ENCODE measurements at places on chromosomes 1 and 21.

DNA sequence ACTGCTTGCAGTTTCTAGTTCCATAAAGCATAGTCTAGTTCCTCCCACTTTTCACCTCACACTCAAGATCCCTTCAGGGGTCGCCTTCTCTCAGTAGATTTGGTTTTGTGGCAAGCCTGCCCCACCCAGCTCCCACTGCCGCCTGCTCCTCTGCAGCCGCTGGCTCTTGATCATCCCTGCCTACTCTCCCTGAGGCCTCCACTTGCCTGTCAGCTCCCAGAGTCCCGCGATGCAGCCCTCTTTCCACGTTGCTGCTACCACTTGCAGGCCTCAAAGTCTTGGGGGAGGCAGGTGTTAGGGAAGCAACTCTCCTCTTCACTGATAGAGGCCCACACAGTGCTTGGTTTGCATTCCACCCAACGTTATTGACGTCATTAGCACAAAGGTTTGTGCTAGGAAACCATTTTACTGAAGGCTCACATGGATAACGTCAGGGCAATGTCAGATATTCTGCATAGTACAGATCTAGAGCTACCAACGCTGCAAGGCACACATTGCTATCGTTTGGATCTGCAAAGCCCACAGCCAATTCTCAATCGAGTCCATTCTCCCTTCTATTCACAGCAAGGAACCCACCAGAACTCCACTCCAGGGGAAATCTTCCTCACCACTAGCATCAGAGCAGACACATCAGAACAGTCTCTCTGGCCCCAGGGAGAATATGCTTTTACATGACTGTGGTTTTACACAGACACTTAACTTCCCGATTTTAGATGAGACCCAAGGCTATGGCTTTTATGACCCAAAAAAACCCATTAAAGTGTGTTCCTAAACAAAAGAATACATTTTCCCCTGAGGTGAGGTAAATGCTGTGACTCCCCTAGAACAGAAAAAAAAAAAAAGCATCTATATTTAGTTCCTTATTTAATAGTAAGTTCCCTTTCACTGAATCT, 519.5 kb upstream of the CAMK1G start:
- no peak for DNase-seq

DNA sequence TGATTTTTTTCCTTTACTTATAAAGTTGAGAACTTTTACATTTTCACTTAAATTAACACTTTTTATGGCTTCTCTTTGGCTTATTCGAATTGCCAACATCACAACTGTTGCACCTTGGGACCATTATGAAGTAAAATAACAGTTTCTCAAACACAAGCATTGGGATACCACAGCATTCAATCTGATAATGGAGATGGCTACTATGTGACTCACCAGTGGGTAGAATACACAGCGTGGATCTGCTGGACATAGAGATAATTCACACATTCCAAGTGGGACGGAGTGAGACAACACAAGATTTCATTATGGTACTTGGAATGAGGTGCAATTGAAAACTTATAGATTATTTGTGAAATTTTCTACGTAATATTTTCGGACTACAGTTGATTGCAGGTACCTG, 68.0 kb downstream of the ADAMTS1 start:
- DNase-seq: no peak

DNA sequence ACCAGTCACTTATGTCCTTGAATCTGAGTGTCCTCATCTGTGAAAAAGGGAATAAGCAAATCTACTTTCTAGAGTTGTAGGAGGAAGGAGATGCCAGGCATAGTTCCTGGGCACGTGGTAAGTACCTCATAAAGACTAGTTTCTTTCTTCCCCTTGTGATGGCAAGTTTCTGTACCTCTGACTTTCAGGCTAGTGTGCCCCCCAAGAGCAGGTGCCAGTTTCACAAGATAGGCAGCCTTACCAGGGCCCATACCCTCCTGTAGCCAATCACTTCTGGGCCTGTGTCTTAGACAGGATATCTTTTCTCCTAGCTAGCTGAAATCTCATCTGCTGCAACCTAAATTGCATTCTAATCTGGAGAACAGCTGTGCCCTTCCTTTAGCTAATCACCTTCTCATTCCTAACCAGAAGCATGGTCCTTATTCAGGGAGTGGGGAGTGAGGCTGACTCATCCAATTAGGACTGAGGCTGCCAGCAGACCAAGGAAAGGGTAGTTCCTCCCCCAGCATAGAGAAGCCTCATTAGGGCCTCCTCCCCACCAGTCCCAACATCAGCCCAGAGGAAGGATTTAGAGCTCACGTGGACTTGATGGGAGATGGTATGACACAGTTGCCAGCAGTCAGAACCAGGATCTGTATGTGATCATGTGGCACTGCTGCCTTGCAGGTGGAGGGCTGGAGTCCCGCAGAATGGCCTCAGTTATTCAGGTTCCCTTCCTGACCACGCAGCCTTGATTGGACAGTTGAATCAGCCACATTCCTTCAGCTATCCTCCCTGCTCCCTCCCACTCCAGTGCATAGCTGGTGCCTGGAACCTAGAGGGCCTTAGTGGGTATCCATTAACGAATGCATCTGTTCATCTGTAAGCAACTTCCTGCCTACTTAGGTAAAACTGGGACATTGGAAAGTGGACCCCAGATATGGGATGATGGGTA, 7.9 kb downstream of the KLHDC8A start:
- DNase-seq: no peak

- DNase-seq: no peak
Observed at GRCh38 chr1:12501661-12502060, 116.3 kb downstream of the DHRS3 start.

DNA sequence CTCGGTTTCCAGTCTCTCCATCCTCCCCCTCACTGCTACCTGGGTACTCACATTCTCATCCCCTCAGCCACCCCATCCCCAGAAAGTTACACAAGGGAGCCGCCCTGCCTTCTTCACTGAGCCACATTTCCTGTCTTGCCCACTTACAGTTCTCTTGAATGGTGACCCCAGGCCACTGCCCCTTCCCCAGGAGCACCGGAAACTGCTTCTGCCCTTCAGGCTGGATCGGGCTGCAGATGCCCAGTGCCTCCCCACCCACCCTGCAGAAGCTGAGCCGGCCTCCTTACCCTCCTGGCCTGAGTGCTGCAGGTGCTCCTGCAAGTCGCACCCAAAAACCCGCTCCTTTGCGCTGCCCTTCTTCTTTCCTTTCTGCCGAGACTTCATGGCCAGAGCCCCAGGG, 450 bp downstream of the ARHGAP30 start:
- no peak for DNase-seq

DNA sequence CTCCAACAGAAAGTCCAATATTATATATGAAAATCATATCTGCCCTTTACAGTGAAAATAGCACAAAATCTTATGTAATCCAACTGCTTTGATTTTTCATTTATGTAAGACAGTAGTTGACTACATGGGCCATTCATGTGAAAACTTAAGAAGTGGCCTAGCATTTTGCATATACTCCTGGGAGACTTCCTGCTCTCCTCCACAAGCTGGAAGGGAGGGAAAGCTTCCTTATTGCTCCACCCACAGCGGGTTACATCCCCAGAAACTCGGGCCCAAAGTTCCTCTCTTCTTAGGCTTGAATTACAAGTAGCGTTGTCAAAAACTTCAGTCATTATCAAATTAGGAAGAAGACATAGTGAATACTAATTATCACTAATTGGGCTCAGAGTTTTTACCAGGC, 29.2 kb downstream of the FYB2 start:
- no peak for DNase-seq

GRCh38 chr1:183941001-183941400, 96.5 kb downstream of the COLGALT2 start:
- no peak for DNase-seq

GRCh38 chr1:43648876-43649477, 972 bp upstream of the KDM4A start:
- no peak for DNase-seq

- DNase-seq: peak; percentile 68
Observed at GRCh38 chr1:231460614-231461013, 38.5 kb upstream of the EGLN1 start.

DNA sequence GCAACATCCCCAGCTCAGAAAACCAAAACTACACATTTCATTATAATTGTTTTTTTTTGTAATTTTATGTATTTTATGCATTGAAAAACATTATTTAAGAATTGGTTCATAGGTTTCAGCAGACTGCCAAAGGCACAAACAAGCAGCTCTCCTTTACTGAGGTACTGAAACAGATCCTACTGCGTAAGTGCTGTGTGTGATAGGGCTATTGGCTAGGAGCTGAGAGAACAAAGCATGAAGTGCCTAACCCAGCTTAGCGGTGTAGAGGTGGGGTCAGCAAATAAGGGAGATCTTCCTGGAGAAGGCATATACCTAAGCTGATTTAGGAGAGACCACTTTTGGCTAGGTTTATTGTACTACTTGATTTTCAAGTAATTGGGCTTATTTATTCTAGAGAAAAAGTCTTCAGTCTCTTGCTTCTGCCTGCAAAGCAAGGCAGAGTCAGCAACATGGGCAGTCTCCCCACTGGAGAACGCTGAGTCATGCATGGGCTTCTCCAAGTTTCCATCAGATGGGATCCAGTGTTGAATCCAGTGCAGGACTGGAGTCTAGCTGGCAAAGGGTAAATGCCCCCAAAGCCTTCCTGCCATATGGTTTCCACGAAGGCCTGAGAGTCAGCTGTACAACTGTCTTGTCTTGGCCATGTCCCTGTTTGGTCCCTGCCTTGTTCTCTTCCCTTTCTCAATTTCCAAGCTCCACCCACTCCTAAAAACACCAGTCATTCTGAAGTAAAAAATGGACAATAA, 18.0 kb upstream of the YTHDF2 start:
- DNase-seq: no peak

DNA sequence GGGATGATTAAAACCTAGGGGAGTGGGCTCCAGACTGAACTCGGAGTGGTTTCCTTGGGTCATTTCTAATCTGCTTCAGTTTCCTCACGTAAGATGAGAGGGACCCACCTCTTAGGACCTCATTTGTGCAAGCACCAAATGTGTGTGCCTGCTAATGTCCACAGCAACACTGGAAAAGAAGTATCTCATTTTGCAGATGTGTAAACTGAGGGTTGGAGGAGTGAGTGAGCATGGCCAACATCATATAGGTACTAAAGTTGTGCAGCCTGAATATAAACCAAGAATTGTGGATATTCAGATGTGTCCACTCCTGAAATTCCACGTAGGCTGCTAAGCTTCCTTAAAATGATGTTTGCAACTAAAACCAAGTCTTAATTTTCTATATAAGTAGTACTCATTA, 51.7 kb downstream of the GADD45A start:
- no peak for DNase-seq

GRCh38 chr1:37186246-37186756, 152.0 kb upstream of the GRIK3 start:
- DNase-seq: no peak

DNA sequence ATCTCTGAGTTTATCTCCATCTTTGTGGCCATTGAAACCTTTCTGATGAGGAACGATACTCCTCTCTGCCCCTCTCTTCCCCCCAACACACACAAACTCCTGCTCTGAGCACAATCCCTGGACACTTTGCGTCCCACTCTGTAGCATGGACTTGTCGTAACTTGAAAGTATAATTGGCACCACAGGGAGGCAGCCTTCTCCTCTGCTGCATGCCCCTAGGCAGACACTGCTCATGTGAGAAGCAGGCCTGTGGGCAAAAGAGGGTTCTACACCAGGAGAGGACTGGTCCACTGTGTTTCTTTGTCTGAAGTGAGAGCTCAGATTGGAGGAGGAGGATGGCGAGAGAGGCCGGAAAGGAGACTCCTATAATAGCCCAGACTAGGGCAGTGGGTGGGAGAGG, 3.8 kb upstream of the PARS2 start:
- DNase-seq: no peak

DNA sequence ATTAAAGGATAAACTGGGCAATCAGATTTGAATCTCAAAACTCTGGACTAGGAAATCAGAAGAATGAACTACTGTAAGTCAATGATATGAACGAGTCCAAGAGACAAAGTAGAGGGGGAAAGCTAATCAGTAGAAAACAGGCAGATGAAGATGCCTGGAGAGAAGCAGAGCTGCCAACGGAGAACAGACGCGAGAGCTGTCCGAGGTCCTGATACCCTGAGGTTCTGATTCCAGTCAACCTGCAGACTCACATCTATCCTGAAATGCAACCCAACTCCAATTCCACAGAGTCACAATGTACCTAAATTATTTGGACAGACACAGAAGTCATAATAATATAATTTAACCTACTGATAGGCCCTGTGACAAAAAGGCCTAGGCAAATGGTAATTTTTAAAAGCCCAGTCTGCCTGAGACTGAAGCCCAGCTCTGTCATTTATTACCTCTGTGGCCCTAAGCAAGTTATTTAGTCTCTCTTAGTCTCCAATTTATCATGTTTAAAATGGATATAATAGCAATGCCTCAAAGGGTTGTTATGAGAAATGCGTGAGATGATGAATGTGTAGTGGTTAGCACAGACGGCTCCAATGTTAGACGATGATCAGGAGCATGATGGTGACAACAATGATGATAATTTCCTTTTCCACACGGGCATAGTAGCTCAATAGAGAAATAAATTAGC, 33.4 kb downstream of the RGS7 start:
- DNase-seq: no peak

DNA sequence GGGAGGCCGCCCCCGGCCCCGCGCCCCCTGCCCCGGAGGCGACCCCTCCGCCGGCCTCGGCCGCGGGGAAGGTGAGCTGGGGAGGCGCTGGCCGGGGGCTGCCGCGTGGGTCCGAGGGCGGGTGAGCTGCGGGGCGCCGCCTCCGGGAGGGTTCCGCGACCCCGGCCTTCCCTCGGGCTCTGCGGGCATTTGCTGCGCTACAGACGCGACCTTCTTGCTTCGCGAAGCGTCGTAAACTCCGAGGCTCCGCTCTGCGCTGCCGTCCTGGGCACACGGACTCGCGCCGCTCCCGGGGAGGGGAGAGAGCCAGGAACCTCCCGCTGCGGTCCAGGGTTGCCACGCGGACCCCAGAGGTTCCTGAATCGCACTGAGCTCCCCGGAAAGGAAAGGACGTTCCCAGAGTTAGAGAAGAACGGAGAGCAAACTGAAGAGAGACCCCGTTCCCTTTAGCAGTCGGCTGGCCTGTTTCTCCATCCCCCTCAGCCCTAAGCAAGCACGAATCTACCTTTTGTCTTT, 345 bp downstream of the SLX9 start:
- DNase-seq: no peak

- DNase-seq: no peak
Observed at GRCh38 chr1:209662879-209663327, 10.7 kb upstream of the LAMB3 start.

DNA sequence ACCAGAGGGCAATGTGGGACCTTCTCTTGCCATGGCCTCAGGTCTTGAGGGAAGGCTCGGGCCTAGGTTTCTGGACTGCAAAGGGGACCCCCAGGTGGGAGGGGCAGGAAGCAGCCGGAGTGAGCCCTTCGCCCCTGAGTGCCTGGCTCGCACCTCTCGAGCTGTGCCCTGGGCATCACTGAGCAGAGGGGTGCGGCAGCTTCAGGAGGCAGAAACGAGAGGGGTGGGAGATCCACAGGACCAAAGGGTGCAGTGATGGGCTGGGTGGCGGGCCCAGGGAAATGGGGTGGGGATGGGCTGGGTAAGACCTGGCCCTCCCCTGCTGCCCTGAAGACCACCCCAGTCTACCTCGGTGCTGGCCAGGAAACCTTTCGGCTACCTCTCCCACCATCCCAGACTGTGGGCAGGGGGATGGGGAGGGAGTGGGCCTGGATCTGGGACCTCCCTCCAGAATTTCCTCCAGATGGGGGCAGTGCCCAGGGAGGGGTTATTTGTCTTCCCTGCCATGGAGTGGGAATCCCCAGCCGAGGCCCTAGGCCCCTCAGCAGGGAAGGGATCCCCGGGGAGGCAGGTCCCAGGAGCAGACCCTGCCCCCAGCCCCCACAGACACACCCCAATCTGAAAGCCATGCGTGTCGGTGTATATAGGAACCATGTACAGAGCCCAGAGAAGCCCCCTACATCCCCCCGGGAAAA, 21.3 kb downstream of the A3GALT2 start:
- DNase-seq: no peak
